Activated naive CD8-positive, alpha-beta T cell treated with anti-CD3 and anti-CD28 coated beads for 36 hours (primary cell): ENCODE measurements at places on chromosomes 12 and 14.

DNA sequence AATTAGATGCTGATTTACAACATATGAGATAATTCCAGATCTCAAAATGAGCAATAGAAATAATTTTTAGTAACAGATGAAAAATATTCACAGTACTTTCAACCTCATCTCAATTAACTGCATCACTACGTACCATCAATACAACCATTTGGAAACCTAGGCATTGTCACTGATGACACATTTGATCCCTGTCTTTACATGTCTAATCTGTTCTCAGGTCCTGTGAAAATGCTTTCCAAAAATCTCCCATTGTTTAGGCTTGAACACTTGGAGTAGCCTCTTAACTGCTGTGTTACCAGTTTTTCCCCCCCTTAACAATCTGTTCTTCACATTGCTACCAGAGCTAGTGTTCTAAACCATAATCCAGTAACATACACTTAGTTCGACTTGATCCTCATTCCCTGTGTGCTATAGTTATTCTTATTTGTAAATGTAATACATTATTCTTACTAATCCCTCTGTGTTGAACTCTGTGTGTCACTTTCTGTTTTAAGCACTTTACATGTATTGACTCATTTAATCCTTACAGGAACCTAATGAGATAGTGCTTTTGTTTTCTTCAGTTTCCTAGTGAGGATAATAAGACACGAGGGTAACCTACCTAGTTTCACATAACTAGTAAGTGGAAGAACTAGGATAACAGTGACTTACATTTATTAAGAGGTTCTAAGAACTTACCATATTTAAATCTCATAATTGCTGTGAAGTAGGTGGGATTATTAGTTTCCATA, 41.7 kb downstream of the LARP4 start:
- DNase-seq: no peak

DNA sequence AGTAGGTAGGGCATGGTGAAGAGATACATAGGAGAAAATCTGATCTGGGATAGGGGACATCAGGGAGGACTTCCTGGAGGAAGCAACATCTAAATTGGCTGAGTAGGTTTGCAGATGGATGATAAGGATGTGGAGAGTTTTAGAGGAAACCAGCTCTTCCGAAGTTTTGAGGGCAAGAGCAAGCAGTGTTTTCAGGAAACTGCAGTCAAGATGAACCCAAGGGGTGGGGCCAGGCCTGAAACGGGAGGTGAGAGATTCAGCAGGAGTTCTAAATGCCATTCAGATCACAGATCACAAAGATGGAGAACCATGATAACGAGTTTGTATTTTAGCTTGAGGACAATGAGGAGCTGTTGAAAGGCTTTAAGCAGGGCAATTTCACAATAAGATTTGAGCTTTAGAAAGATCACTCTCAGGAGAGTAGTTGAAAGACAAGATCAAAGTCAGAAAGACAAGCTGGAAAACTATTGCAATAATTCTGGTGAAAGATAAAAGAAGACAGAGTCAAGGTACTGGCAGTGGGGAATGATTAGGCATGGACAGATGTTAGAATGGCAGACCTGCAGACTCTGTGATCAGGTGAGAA, 70.1 kb upstream of the PLXNC1 start:
- no peak for DNase-seq

DNA sequence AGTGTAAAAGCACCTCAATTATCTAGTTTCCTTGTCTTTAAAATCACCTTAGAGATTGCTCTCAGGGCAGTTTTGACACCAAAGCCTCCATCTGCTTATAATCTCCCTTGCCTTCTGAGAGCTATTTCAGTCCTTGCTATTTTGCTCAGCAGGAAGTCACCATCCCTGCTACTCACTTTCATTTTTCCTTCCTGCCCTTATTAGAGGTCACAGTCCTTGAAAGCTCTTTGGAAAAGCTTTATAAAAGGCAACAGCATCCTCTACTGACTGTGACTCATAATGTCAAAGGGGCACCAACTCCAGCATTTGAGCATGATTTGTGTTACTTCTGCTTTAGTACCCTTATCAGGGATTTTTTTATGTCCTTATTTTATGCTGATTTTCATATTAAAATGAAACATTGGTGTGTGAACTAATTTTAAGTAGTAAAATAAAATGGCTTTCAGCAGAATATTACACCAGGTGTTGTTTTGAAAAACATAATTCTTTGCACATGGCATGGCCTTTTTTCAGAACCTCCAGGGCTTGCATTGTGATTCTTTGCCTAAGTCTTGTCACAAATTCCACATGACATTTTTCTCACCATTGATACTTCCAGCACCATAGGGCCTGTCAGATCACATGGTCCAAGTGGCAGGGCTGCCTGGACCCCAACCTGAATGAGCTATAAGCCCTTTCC, 213.0 kb downstream of the ADAMTS20 start:
- no peak for DNase-seq

DNA sequence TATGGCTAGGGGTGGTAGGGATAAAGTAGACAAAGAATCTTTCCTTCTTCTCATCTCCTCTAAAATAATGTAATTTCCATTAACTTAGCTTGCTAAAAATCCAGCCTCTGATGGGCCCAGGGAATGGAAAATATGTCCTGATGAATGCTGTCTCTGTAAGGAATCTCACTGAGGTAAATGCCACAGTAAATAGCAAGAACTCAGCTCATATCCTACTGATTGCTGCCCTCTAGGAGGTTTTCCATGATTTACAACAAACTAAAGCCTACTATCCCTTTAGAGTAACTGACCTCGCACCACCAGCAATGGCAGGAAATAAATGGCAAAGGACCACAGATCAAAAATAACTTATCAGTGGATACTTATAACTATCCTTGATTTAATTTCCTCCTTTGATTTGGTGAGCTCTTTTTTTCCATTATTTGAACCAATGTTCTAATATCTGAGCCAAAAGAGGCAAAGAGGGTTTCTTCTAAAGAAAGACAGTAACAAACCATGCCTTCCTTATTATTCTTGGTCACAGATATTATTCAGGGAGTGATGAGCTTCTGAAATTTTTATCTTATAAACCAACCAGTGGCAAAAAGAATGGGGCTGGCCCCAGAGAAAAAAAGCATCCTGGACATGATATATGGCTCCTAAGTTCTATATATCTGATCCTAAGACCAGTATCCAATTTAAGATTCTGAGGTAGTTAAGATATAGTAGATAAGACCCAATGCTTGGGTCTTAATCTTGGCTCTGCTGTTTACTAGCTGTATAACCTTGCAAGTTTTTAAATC, 43.8 kb downstream of the SENP1 start:
- DNase-seq: no peak

DNA sequence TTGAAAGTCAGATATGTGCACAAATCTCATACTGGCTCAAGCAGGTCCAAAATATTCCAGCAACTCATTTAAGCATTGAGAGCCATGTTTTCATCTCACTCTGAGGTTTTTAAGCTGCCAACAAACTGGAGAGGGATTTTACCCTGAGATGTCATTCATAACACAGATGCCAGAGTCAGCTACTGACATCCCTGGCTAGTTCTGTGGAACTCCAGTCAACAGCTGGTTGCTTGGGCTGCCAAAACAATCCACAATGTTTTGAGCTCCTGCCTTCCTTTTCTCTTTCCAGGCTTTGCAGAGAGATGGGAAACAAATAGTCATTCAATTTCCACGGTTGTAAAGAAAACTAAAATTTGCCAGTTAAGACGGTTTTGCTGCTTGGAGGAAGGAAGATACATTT, 621.2 kb upstream of the FBXO33 start:
- no peak for DNase-seq

DNA sequence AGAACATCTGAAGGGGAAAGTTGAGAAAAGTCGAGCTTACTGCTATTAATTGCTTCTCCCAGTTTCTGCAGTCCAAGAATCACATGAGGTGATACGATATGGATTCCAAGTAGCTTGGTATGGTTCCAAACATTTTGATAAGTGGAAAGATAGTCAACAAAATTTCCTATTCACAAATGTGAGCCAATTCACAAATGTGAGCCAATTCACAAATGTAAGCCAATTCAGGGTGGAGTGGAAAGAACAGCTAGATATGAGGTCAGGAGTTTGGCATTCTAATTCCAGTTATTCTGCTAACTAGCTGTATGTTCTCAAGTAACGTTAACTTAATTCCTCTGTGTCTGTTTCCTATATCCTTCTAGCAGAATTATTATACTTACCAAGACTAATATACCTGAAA, 37.6 kb upstream of the DHRS4 start:
- DNase-seq: no peak

- no peak for DNase-seq
These were observed 129.3 kb upstream of the CCDC175 start for GRCh38 chr14:59705866-59706265.

DNA sequence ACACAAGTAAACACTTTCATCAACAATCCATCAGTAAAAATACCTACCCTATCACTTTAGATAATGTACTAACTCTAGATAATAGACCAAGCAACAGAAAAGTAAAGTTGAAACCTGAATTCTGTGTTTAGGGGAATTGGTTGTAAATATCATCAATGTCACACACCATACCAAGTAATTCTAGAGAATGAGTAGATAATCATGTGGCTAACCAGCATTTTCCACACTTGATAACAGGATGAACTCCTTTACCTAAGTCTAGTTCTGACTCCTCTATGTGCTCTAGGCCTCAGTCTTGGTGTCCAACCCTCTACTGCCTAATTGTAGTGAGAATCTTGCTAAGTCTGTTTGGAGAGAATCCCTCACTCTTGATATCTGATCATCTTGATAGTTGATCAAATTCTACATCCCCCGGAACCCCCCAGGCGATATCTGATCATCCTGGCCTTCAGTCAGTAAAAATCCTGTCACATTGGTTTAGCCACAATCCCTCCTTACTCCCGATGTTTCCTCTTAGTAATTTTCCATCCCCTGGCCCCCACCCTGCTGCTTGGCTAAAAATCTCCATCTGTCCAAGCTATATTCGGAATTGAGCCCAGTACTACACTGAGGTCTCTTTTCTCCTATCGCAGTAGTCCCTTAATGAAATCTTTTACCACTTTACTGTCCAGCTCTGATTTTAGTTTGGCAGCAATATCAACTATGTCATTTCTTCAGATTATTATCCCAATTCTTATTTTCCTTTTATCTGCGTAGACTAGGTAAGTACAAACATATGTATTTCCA, 3.4 kb upstream of the SLCO1A2 start:
- no peak for DNase-seq

- DNase-seq: peak; percentile 22
These were observed 68.5 kb upstream of the AMN1 start for GRCh38 chr12:31797230-31797872.

DNA sequence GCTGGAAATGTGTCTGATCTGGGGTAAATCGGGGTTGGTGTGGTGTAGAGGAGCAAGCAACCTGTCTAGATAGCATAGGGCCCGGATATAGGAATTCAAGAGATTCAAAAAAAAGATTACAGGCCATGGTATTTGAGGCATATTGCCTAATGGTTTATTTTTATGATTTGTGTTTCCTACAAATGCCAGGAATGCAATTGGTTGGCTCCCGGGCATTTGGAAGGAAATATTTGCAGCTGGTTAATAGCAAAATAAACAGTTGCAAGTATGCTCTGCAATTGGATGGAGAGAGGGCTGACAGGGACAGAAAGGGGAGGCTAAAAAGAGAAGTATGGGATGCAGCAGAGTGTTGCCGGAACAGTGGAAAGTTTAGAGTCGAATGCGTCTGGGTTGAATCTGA, 315.6 kb upstream of the ATP2B1 start:
- DNase-seq: no peak

GRCh38 chr14:29705801-29706200, 221.8 kb downstream of the PRKD1 start:
- DNase-seq: no peak

DNA sequence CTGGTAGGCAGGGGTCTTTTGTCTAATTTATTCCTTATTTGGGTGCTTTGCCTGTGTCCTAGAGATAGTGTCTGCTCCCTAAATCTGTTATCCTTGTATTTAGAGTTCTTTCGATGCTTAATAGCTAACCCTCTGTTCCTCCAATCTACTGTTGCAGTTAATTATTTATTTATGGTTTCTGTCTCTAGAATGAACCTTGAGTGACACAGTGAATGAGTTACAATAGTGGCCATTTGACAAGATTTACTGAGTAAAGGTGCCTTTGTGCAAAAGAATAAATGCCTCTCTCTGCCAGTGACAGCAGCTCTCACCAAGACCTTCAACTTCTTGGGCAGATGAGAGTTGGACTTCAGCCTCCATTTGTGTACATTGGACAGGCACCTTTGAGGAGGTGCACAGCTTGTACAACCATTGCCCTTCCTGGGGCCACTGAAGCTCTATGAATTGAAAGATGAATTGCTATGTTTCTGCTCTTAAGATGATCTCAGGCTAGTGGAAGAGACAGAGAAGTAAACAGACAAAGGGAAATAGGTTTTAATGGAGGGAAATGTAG, 165.9 kb downstream of the DERA start:
- no peak for DNase-seq

DNA sequence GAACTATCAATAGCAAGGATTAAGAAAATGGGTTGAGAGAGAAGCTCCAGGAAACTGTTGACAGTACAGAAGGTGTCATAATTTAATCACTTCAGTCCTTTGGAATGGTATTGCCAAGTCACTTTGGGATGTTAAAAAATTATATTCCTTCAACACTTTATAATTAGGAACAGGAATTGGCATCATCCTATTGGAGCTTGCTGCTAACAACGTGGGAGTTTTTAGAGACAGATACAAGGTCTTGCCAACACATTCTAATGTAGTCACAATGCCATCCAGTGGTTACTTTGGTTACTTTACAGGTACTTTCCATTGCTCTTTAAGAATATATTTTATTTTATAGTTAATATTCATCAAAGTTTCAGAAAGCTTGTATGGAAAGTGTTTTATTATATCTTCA, 310.1 kb downstream of the SYT1 start:
- DNase-seq: no peak

GRCh38 chr12:48988030-48988649, 10.0 kb downstream of the WNT1 start:
- DNase-seq: peak; percentile 68

GRCh38 chr12:24407884-24408283, 458.4 kb upstream of the SOX5 start:
- no peak for DNase-seq

- DNase-seq: no peak
These were observed 16.0 kb downstream of the FNTB start for GRCh38 chr14:65002586-65003210.

- no peak for DNase-seq
These were observed 607.1 kb downstream of the SOX5 start for GRCh38 chr12:23342407-23342806.
